ENCODE measurements at places on chromosomes 6 and 20.

- no peak for DNase-seq
These were observed 48.4 kb upstream of the NCOA3 start for GRCh38 chr20:47453167-47453782.

DNA sequence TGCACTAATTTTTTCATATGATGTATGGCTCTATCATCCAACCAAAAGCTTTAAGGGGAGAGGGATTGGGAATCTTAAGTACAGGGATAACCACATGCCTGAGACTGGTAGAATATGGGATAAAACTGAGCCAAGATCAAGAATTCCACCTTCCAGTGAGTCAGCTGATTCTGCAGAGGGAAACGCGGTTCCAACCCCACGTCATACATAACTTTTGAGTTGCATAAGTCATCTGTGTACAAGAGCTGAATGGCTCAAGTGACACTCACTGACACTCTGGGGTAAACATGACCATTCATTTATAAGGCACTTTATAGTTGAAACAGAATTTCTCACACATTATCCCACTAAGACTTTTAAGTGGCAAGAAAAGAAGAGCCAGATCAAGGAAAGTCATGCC, 16.4 kb downstream of the TRIM27 start:
- no peak for DNase-seq

GRCh38 chr6:156126535-156126934, 650.6 kb upstream of the ARID1B start:
- DNase-seq = no peak

GRCh38 chr6:118391086-118391485, 157.0 kb upstream of the PLN start:
- no peak for DNase-seq

GRCh38 chr6:34131326-34132290, 14.3 kb downstream of the GRM4 start:
- no peak for DNase-seq

- DNase-seq = no peak
These were observed 21.6 kb downstream of the MOCS3 start for GRCh38 chr20:50980071-50980681.

GRCh38 chr6:114301596-114302219, 41.1 kb downstream of the HS3ST5 start:
- DNase-seq = no peak

DNA sequence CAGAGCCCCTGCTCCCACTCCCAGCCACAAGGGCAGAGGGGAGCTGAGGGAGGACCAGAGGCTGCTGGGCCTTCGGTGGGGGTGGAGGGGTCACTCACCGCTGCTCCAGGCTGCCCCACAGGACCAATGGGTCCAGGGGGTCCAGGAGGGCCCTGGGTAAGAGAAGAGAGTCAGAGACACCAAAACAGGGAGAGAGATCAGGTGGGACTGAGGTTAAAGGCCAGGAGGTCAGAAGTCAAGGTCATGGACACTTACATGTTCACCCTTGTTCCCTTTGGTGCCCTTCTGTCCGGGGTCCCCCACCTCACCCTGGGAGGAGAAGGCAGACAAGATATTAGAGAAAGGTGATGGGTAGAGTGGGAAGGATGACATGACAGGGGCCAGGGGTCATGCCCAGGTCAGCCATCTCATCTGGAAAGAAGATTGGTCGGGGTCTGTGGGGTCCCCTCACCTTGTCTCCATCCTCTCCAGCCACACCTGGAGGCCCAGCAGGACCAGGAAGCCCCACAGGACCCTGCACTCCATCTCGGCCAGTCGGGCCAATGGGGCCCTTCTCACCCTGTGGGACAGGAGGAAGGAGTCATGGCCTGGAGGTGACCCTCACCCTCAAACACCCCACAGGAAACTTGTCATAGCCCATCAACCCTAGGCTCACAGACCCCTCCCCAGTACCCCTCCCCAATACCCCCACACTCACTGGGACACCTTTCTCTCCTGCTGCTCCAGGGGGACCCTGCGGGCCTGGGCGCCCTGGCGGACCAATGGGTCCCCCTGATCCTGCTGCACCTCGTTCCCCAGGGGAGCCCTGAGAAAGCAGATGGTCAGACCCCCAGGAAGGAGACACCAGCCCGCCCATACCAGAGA, 21.0 kb downstream of the COL11A2 start:
- peak; percentile 54 for DNase-seq

GRCh38 chr6:53465732-53466131, 79.2 kb downstream of the GCLC start:
- no peak for DNase-seq

DNA sequence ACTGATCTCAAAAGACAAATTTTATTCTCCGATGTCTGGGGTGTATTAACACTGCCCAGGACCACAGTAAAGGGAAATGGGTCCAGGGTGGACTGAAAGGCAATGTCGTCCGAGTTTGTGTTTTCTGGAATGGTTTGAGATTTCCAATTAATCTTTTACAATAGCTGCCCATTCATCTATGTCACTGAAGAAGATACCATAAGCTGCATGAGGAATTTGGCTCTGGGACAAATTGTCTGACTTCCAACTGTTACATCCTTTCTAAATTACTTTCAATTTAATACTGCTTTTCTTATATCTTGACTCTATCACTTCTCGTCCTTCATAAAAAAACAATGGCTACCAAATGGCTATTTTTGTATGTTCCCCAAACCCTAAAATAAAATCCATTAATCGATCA, 130.7 kb upstream of the KCNK16 start:
- DNase-seq = no peak

DNA sequence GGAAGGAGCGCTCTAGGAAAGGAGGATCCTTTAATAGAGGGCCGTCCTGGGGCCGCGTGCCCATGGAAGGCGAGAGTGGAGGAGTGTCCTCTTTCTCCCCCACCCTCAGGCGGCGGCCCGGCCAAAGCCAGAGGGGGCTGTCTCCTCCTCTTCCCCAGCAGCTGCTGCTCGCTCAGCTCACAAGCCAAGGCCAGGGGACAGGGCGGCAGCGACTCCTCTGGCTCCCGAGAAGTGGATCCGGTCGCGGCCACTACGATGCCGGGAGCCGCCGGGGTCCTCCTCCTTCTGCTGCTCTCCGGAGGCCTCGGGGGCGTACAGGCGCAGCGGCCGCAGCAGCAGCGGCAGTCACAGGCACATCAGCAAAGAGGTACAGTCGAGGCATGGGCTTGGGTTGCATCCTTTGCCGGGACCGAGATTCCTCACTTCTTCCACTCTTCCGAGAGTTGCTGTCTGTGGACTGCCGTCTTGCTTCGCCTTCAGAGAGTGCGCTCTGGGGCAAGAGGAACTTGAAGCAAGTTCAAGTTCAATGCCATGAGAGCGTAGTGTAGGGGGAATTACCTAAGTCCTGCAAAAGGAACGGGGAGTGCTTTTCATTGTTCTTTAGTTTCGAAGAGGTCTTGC, at the start of gene LAMA2:
LAMA2 (plus strand) TSS at position 148 of the 621 bp plus-strand sequence; CDS start at position 256, 108 bp downstream.
- DNase-seq = no peak

DNA sequence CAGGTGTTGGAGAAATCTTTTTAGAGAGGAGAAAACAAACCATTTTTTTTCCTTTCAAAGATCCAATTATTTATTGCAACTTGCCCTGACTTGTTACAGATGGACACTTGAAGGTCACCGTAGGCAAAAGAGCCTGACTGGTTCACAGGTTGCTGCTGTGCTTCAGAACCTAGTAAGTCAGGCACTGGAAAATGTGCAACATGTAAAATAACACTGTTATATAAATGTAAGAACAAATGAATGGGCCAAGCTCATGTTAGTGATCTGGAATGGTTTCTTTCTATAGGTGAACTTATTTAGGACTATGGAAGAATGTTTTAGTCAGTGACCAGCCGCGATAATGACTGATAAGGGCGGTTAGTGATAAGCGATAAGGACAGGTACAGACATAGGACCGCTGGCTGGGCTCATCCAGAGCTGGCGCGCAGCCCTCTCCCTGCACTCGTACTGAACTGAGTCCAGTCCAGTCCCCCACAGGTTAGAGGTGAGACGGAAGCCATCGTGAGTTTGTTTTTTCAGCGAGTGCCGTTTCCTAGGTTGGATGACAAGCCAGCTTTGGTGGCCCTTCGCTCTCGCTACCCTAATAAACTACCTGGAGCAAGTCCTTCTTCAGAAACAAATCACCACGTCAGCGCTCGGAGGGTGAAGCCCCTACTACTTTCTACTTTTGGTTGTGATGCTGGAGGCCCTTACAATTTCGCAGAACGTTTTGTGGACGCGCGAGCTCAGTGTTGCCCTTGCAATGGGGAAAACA, 94.4 kb upstream of the PRDM1 start:
- DNase-seq = no peak

GRCh38 chr6:150634176-150634963, 34.7 kb downstream of the PLEKHG1 start:
- DNase-seq = no peak

- no peak for DNase-seq
These were observed 32.4 kb downstream of the AAR2 start for GRCh38 chr20:36268440-36269342.

- no peak for DNase-seq
These were observed 481.8 kb downstream of the TFAP2B start for GRCh38 chr6:51300510-51300909.

GRCh38 chr6:109301418-109301817, 80.8 kb downstream of the CD164 start:
- DNase-seq = no peak

DNA sequence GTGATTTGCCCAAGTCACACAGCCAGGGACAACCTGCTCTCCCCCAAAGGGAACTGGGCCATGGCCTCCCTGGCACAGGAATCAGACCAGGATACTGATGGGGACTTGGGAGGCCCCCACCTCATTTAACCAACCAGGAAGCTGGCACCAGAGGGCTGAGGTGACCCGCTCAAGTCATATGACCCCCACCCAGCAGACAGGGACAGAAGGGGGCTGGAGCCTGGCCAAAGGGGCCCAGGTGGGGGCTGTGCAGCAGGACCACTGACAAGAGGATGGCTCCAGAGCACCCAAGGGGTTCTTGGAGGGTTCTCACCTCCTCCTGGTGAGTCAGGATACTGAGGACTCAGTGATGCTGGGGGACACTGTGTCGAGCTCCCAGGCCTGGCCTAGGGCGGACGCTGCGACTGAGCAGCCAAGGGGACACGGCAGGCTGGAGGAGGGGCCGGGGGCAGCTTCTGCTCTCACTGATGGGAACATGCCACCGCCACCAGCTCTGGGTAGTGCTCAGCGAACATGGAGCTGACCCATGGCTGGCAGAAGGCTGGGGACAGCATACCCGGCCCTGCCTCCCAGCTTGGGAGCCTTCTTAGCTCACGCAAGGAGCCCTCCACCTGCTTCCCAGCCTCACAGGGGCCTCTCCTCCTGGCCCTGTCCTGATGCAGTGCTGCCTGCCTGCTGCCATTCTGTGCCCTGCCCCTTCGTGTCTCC, 1.2 kb downstream of the CST7 start:
- no peak for DNase-seq

- DNase-seq = no peak
These were observed 4.2 kb upstream of the TTPAL start for GRCh38 chr20:44471481-44471882.

DNA sequence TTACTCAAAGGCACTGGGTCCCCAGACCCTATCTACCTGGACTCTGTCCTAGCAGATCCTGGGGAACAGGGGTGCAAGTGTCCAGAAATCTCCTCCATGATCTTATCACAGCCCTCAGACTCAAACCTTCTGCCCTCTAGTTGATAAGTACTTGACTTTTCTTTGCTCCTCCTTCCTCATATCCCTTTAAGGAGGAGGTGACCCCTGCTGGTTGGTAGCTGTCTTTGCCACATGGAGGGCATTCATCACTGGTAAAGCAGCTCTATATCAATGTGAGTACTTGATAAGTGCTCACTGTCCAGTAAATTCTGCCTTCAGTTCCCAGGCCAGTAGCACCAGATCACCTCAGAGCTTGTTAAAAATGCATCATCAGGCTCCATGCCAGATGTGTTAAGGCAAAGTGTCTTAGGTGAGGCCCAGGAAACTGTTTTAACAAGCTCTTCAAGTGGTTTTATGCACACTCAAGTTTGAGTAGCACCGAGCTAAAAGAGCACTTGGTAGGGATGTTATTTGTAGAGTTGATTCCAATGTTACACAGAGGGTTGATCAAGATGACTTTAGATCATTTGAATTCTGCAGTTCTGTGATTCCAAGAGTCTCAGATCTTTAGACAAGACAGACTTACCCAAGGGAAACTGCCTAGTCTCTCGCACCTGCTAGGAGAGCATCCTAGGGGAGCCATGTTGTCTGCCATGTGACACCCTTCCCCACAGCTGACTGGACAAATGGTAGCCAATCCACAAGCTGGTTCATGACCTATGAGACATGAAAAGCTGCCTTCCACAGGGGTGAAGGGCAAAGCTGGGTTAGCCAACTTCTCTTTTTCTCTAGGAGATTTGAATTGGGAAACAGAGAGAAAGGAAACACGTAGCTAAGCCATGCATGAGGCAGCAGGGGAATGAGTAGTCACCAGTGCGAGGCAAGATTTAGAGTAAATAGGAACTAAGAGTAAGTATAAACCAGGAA, 18.6 kb downstream of the TREML2 start:
- DNase-seq = peak; percentile 69

GRCh38 chr20:49433333-49433732, 49.1 kb downstream of the KCNB1 start:
- DNase-seq = no peak

DNA sequence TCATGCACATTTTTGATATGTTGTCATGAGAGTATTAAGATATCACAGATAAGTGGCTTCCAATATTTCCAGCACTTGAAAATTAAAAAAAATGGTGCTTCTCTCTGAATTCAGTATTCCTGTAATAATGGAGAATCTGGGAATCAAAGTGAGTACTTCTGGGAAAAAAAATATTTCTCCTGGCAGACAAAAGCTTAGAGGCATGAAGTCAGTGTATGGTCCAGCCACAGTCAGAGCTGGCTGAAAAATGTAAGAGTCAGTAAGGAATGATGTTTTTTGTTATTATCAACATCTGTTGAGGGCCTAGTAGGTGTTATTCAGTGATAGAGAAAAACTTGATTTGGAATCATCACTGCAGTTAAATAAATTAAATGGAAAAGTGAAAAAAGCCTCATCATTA, 3.2 kb upstream of the RFPL4B start:
- DNase-seq = no peak

DNA sequence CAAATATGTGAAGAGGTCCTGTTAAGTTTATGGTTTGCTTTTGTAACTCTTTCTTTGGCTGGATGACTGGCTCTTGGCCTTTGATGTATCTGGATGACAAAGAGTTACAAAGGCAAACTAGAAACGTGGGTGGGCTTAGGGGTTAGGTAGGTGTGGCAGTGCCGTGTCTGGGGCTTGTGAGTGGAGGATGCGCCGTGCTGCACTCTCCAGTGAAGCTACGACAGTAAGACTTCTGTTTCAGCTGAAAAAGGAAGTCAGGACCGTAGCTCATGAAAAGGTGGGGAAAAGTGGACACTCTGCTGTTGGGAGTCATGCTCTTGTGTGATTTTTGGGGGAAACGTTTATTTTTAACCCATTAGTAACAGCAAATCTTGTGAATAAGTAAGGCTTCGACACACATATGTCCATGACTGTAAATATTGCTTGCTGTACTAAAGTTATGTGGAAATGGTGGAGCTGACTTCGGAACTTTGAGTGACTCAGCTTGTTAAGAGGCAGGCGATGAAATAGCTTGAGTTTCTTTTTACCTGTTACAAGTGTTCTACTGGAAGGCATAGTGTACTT, 45.6 kb downstream of the DUSP22 start:
- no peak for DNase-seq

GRCh38 chr6:119649531-119649930, 300.0 kb upstream of the MAN1A1 start:
- DNase-seq = no peak

- no peak for DNase-seq
These were observed 132.1 kb downstream of the JPH2 start for GRCh38 chr20:44054849-44055248.

GRCh38 chr6:155882527-155883333, 427.1 kb upstream of the NOX3 start:
- no peak for DNase-seq
